Stimulated activated CD4-positive, alpha-beta T cell treated with anti-CD3 and anti-CD28 coated beads, Interleukin-12 subunit alpha, Interleukin-12 subunit beta, amount 100 ng/mL, for 24 hours (primary cell): ENCODE measurements at places on chromosomes 13 and 19.

GRCh38 chr19:28706693-28707092, 506.3 kb downstream of the UQCRFS1 start:
- DNase-seq, result no peak

- DNase-seq, result no peak
Observed at GRCh38 chr13:70380809-70381208, 272.6 kb upstream of the KLHL1 start.

DNA sequence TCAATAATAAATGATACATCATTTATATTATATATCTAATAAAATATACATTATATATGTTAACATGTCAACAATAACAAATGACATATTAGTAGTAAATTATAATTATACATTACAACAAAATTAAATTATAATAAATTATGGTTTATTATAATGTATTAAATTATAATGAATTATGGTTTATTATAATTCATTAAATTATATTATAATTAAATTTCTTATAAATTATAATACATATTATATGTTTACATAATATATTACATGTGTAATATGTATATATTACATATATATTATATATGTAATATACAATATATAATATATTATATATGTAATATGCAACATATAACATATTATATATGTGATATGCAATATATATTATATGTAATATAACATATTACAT, 20.5 kb downstream of the C3 start:
- DNase-seq, result no peak

DNA sequence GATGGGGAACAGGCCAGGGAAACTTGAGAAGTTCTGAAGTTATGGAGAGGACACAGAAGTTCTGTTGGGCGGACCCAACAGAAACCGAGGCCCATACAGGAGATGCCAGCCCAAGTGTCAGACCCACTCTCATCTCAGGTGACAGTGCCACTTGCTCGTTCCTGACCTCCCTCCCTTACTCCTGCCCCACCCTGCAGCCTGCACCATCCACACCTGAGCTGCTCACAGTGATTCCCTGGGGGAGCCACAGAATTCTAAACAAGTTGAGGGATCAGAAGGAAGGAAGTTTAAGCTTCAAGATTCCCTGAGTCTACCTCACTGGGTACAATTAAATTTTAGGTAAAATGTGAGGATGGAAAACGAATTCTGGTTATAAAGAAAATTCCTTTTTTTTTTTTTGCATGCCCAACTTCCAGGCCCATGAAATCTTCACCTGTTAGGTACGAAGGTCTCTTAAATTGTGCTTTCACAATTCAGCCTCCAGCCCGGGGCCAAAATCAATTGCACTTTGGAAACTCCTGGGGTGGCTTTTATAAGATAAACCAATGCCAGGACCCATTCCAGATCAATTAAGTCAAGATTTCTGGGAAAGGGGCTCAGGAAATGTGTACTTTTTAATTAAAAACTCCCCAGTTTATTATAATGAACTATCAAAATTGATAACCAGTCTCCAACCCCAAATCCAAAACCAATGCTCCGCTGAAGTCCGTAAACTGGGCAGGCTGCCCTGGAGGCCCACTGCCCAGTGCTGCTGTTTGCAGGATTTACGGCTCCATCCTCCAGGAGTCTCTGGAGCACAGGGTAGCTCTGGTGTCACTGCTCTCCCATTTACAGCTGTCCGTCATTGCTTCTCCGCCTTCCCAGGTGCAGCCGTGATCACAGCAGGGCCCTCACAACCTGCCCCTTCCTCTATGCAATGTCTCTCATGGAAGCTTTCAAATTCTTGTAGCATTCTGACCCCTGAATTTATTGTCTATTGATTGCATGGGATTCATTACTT, 643.5 kb downstream of the UQCRFS1 start:
- no peak for DNase-seq

- no peak for DNase-seq
Observed at GRCh38 chr13:45511310-45512097, 46.8 kb downstream of the COG3 start.

GRCh38 chr13:95564091-95564490, 11.6 kb downstream of the CLDN10 start:
- no peak for DNase-seq

GRCh38 chr19:6216996-6217751, 62.6 kb downstream of the MLLT1 start:
- no peak for DNase-seq

- no peak for DNase-seq
Observed at GRCh38 chr19:40604171-40604646, 3.0 kb downstream of the LTBP4 start.

GRCh38 chr13:91762957-91763356, 364.5 kb downstream of the GPC5 start:
- no peak for DNase-seq

DNA sequence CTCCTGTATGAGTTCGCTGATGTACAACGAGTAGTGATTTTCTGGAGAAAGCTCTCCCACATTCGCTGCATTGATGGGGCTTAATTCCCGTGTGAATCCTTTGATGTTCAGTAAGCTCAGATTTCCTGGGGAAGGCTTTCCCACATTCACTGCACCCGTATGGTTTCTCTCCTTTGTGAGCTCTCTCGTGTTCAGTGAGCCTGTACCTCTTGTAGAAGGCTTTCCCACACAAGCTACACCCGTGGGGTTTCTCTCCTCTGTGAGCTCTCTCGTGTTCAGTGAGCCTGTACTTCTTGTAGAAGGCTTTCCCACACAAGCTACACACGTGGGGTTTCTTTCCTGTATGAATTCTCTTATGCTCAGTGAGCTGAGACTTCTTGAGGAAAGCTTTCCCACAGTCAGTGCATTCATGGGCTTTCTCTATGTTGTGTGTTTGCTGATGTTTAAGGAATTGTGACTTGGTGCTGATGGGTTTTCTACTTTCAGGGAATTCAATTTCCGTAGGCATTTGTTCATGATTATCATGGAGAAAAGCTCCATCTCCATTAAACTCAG, 3.5 kb upstream of the ZNF577 start:
- DNase-seq, result no peak

GRCh38 chr13:74104661-74105275, 29.4 kb downstream of the KLF12 start:
- DNase-seq, result no peak

- no peak for DNase-seq
Observed at GRCh38 chr19:6276447-6276846, 3.3 kb downstream of the MLLT1 start.

DNA sequence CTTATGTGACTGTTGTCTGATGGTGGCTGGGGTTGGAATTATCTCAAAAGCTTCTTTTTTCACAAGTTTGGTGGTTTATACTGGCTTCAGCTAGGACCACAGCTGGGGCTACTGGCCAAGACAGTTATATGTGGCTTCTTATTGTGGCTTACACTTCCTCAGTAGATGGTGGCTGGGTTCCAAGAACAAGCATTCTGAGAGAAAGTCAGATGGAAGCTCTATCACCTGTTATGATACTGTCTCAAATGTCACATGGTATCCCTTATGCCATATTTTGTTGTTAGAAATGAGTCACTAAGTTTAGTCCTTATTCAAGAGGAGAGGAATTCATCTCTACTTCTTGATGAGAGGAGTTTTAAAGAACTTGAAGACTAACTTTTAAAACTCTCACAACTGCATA, 41.6 kb downstream of the NDFIP2 start:
- peak; percentile 6 for DNase-seq

DNA sequence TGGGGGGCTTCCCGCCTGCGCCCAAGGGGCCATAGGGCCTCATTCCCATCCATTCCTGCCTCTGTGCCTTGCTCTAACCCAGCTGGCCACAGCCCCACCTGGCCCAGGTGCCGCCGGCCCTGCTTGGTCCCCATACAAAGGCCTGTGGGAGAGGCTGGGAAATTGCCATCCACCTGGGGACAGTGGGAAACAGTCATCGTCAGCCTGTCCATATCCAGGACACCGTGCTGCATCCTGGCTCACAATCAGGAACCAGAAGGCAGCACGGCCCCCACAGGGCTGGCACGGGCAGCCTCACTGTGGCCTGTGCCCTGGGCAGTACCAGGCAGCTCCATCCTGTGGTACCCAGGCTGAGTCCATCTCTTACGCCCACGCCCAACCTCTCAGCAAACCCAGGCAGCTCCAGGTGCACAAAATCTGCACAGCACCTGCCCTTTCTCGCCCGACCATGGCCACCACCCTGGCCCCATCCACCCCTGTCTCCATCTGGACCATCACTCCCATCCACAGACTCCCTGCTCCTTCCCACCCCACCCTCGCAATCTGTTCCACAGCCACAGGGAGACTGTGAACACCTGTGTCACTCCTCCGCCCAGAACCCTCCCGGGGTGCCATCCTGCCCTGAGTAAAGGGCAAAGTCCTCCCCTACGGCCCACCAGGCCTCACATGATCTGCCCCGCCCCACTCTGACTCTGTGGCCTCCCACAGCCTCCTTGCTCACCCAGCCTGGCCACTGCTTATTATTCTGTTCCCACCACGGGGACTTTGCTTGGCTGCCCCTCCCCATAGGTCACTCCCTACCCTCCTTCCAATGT, 21.1 kb upstream of the FBXO27 start:
- no peak for DNase-seq

GRCh38 chr13:104256701-104257100, 1190.5 kb upstream of the SLC10A2 start:
- no peak for DNase-seq

DNA sequence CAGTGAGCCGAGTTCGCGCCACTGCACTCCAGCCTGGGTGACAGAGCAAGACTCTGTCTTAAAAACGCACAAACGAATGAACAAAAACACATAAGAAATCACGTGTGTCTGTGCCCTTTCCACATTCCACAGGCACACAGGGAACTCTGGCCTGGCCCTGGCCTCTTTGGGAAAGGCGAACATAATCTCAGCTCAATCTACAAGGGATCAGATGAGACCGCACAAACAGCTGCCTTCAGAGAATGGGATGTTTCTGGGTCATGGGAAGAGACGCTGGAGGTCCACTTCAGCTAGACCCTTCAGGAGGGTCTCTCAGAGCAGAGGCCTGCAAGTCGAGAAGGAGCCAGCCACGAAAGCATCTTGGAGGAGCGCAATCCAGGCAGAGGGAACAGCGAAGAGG, 6.3 kb upstream of the CRTC1 start:
- no peak for DNase-seq

- no peak for DNase-seq
Observed at GRCh38 chr13:61685682-61686012, 270.0 kb upstream of the PCDH20 start.

GRCh38 chr19:50667759-50668231, 18.6 kb downstream of the C19orf81 start:
- no peak for DNase-seq

GRCh38 chr13:51665456-51665855, 81.2 kb downstream of the WDFY2 start:
- no peak for DNase-seq

DNA sequence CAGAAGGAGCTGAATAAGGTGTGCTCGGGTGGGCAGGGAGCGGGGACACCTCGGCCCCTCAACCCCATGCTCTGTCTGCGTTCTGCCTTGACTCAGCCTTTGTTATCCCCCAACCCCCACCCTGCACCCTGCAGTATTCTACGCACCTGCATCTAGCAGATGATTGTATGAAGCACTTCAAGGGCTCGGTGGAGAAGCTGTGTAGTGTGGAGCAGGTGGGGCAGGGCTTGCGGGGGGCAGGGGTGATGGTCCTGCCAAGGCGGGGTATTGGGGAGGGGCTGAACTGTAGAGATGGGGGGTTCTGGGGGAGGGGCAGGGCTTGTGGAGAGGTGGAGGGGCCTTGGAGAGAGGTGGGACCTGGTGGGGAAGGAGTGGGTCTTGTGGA, 6.1 kb downstream of the STXBP2 start:
- DNase-seq, result no peak

DNA sequence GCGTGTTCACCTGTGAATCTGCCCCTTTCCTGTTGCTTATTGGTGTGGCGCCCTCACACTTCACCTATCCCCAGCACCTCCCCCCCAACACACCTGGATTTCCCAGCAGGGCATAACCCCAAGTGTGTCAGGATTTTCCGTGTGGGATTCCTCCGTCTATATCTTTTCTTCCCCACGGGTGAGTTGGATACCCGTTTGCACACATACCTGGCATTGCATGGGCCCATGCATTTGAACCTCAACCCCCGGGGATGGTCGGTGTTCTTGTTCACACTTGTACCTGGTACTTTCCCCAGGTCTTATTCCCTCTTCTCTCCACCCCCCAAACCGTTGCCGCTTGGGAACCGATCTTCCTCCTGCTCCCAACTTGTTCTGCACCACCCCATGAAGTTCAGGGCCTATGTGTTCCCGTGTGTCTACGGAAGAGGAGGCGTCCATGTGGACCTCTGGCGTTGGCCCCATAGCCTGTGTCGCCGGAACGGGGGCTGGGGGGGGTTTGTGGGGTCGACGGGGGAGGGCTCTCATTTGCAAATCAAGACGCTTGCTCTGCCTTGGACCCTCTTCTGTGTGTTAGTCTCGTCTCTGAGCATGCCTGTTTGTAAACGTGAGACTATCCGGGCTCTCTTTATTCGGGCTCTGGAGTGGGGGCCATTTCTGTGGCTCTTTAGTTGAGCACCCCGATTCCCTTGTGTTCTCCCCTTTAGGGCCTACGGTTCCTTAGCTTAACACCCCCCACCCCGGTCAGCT, 1.7 kb downstream of the PRR12 start:
- no peak for DNase-seq
